ENCODE measurements at places on chromosomes 13 and 19.

- no peak for DNase-seq
These were observed 24.0 kb upstream of the ACP7 start for GRCh38 chr19:39060171-39060570.

DNA sequence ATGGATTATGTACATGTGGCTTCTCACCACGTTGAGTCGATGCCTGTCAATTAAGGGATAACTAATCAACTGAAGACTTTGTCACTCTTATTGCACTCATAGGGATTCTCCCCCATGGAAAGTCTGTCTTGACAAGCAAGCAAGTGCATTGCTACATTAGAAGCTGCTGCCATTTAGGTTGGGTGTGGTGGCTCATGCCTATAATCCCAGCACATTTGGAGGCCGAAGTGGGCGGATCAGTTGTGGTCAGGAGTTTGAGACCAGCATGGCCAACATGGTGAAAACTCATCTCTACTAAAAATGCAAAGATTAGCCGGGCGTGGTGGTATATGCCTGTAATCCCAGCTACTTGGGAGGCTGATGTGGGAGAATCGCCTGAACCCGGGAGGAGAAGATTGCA lies 18.3 kb upstream of the ZNF846 start:
- no peak for DNase-seq

- DNase-seq = peak; percentile 58
These were observed 477 bp downstream of the LNX2 start for GRCh38 chr13:27619728-27620376.

DNA sequence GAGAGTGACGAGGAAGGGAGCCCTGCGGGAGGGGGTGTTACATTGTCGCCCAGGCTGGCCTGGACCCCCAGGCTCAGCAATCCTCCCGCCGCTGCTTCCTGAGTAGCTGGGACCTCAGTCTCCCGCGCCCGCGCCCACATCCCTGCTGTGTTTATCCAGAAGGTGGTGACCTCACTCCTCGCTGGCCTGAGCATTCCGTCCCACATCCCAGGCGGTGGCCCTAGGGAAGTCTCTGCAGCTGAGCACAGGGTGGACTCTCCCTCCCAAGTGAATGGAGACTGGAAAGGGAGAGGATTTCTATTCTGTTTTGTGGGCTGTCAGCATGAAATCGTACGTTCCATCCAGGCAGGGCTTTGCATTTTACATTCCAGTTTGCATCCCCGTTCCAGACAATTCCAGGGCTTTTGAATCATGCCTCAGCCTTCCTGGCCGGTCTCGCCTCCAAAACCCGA lies 401 bp upstream of the ZNF765 start:
- DNase-seq = peak; percentile 15

DNA sequence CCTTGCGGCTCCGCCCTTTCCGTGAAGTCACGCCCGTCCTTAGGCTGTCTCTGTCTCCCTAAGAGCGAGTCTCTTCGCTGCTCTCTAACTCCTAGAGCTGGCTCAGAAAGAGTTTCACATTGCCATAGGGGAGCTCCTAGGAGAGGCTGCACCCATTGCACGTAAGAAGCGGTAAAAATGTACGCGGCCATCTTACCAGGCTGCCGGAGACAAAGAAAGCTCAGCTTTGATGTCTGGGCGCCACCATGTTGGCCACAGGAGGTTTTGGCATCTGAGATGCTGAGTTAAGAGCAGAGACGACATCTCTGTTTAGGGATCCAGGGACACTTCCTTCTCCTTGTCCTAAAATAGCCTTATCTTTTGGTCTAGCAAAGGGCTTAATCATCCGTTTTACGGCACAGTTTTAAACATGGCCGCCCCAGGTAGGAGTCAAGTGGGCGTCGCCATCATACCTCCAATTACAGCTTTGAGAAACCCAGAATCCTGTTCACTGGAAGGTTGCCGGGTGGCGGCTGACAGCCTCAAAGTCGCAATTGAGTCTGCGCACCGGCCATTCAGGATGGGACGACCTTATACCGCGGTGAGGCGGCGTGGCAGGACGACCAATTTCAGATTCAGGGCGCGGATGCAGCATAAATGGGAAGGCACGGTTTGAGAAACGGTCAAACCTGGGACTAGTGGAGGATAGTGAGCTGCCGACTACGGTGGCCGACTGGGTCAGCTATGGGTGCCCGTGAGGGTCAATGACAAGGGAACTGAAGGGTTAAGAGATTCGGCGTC lies at the start of gene ZNF793:
TSS of gene ZNF793 (plus strand) at position 553 of the 780 bp plus-strand sequence. CDS start 16,501 bp downstream, outside the sequence.
- peak; percentile 58 for DNase-seq

- peak; percentile 29 for DNase-seq
These were observed 178.3 kb upstream of the RFC3 start for GRCh38 chr13:33639626-33640080.

DNA sequence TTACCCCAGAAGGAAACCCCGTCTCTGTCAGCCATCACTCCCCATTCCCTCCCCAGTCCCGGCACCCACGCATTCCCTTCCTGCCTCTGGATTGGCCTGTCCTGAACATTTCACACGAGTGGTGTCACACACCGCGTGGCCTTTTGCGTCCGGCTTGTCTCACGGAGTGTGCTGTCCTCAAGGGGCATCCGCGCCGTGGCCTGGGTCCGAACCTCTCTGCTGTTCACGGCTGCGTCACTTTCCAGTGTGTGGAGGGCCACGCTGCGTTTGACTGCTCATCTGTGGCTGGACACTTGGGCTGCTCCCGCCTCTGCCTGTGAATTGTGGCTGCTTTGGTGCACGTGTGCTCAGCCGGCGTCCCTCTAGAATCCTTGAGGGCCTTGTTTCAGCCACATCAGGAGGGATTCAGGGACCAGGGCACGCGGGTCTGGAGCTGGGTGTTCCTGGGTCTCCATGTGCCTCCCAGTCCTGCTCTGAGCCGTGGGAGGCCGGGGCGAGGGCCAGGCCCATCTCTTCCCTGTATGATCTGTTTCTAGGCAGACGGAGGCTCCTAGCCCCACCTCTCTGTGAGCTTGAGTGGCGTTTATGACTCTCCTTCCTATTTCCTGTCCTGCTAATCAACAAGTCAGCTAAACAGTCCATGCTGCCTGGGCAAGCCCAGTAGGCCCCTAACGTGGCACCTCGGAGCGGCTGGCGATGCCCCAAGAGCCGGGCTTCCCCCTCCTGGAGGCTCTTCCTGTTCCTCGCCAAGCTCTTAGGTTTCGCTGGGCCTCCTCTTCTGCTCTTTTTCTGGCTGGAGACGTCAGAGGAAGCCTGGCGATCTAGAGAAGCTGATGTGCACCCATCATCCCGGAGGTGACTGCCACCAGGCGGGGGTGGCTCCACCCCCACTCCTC lies 8.1 kb downstream of the STK11 start:
- DNase-seq = peak; percentile 55

- no peak for DNase-seq
These were observed 90.5 kb upstream of the RFC3 start for GRCh38 chr13:33727297-33728083.

GRCh38 chr13:35785576-35786303 lies 309.3 kb upstream of the MAB21L1 start:
- no peak for DNase-seq

DNA sequence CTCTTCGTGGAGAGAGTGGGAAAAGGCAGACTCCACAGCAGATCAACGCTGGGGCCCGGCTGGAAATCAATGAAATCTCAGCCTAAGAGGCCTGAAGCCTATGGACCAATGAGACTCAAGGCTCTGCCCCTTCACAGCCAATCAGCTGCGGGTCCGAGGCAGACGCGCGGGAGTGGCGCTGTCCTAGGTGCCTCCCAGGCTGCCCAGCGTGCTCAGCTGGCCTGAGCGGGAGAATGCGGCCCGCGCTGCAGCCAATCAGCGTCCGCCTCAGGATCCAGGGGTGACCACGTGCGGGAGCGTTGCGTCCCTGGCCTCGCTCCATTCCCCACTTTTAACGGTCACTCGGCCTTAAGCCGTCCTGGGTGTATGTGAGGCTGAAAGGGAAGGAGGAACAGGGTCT lies at the start of gene ZBTB32:
TSS of gene ZBTB32 (plus strand) at position 341 of the 400 bp plus-strand sequence. CDS start 10,069 bp downstream, outside the sequence.
- no peak for DNase-seq

- DNase-seq = no peak
These were observed 174.1 kb downstream of the FGF14 start for GRCh38 chr13:102227741-102228140.

- DNase-seq = no peak
These were observed 33.4 kb downstream of the PEPD start for GRCh38 chr19:33487901-33488800.

DNA sequence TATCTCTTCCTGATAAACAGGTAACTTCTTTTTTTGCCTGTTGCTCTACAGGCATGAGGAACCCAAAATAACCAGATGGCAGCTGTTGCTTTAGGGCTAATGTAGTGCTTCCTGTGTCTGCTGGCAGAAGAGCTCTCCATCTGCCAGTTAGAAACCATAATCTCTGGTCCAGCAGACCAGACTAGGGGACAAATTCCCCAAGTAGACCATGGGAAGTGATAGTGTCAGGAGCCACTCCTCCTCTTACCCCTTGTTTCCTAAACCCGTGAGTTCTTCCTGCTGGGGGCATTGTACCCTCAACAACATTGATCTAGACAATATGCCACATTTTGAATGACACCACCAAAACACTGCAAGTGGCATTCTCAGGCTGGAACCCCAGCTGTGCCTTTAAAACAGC lies 135.9 kb downstream of the DLEU7 start:
- no peak for DNase-seq

DNA sequence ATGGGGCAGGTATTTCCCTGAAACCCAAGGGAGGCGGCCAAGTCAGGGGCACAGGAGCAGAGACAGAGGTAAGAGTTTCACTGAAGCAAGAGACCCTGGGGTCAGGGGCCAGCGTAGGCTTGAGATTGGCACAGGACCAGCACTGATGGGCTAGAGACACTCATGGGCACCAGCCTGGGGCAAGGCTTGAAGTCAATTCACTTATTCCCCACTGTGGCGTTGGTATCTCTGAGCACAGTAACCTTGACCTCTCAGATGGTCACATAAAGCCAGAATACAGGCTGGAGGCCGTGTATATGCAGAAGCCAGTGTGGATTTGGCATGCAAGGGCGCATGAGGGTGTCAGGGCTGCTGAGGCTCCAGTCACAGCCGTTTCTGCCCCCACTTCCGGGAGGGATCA lies 173.5 kb upstream of the GPR12 start:
- no peak for DNase-seq

- DNase-seq = no peak
These were observed 127.4 kb downstream of the MAB21L1 start for GRCh38 chr13:35349052-35349451.

DNA sequence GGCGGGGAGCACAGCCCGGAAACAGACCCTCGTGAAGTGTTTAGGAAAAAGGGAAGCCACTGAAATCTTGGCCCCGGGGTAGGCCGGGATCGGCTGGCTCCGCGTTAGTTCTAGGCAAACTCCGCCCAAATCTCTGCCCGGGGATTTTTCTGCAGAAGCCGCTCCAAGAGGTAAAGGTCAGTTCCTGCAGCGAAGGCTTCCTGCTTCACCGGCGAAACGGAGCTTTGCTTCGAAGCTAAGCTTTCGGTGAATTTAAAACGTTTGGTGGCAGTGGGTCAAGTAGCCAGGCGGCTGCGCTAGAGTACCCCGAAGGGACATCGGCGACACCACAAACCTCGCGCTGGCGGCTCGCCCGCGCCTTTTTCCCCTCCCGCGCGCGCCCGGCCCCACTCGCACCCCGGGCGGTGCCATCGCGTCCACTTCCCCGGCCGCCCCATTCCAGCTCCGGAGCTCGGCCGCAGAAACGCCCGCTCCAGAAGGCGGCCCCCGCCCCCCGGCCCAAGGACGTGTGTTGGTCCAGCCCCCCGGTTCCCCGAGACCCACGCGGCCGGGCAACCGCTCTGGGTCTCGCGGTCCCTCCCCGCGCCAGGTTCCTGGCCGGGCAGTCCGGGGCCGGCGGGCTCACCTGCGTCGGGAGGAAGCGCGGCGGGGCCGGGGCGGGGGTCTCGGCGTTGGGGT lies 441 bp downstream of the GJB2 start:
- DNase-seq = peak; percentile 39

GRCh38 chr13:101303521-101303920 lies 112.8 kb downstream of the NALCN start:
- no peak for DNase-seq

DNA sequence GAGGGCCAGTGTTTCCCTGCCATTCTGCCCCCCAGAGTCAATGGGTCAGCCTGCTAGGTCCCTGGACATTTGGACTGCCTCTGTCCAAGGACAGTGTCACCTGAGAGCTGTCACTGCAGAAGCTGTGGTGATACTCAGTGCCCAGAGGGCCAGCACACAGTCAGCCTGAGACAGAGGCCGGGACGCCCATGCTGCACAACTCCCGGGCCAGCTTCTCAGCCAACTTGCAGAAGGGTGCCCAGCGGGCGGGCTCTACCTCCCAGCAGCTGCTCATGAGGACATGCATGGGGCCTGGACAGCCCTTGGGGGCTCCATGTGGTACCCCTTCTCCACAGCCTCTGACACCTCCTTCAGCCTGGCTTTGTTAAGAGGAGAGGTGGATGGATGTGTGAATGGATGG lies 3.8 kb upstream of the RAX2 start:
- DNase-seq = no peak

DNA sequence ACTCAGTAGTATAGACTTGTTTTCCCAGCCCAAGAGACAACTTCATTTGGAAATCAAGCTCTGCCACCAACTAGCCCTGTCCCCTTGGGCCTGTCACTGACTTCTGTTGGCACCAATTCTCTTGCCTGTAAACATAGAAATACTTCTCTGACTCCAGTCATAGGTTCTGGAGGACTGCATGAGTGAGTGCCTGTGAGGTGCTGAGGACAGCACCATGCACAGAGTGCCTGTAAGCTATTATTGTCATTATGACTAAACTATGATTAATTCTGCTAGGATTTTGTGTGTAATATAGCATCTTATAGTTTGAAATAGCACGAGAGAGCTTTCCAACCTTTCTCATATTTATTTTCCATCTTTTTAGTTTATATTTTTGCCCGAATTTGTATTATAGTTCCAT lies 247.9 kb downstream of the MYO16 start:
- DNase-seq = no peak

GRCh38 chr13:57630661-57631595 lies 616 bp upstream of the PCDH17 start:
- no peak for DNase-seq

- DNase-seq = peak; percentile 7
These were observed 8.6 kb downstream of the CALM3 start for GRCh38 chr19:46609511-46610412.

DNA sequence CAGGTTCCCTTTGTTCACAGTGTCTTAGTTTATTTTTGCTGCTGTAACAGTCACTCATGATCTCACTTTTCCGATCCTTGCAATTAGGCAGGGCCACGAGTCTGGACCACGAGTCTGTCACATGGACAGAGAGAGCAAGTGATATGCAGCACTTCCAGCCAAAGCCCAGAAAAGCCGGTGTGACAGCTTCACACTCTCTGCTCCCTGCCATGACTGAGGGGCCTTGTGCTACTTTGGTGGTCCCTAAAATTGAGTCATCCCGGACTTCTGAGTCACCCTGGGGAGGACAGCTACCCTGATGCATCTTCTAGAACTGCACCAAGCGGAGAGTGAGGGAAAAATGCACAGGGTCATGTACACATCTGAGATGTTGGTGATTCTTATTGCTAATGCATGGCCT lies 179.6 kb downstream of the EFNB2 start:
- no peak for DNase-seq

DNA sequence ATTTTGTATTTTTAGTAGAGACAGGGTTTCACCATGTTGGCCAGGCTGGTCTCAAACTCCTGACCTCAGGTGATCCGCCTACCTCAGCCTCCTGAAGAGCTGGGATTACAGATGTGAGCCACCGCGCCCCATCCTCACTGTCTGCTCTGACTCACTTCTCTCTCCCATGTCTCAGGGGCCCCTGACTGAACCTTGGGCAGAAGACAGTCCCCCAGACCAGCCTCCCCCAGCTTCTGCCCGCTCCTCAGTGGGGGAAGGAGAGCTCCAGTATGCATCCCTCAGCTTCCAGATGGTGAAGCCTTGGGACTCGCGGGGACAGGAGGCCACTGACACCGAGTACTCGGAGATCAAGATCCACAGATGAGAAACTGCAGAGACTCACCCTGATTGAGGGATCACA lies 5.0 kb downstream of the SIGLEC9 start:
- no peak for DNase-seq
